ENCODE measurements at places on chromosomes 1 and 21. TPM values are rescaled to one million over a fixed set of nuclear protein-coding genes. Genes with fewer than 3 reads are reported as not detected.

GRCh38 chr1:248758352-248758751, 2.8 kb upstream of the LYPD8 start:
- DNase-seq, result no peak

DNA sequence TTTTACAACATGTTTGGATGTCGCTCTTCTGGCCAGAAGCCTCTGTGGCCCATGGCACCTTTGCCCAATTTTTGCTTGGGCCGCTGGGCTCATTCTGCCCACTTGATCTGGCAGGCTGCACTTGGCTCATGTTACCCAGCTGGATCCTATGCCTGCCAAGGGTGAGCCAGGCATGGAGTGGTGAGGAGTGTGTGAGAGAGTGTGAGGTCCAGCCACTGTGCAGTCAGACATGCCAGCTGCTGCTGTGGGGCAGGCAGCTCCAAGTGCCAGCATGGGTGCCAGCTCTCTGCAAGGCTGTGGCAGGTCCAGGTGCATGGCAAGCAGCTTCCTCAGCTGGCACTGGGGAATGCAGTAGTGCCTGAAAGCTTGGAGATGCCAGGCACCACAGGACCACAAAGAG, 71.0 kb downstream of the EBNA1BP2 start:
- no peak for DNase-seq

Gene AADACL4
- not detected for total RNA-seq

Gene OLIG2
- not detected for total RNA-seq

DNA sequence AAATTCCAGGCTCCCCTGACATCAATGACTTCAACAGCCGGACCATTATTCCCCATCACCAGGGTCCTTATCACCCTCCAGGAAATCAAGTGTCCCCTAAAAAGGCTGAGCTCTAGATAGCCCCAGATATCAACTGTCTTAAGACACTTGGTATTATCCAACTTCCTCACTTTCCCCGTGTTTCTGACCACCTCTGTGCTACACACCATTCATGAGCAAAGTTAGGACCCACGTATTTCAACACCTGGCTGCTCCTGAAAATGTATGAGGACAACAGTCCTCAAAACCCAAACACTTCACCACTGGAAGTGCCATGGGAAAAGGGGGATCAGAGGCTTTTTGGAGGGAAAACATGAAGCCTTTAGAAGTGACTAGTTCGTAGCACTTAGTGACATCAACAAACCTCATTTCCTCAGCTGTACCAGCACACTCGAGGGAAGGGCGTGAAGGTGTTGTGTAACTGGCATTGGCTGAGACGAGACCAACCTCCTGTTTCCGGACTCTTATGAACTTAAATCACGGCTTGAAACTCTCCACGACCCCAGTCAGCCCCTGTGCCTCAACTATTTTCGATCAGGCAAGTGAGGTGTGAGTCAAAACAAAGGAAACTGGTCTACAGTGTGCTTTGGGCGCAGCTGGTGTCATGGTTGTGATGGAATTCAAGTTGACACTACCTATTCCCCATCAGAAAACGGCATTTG, 4.1 kb upstream of the CHD5 start:
- DNase-seq, result no peak

Gene SPATC1L
- 0.26 TPM for total RNA-seq

DNA sequence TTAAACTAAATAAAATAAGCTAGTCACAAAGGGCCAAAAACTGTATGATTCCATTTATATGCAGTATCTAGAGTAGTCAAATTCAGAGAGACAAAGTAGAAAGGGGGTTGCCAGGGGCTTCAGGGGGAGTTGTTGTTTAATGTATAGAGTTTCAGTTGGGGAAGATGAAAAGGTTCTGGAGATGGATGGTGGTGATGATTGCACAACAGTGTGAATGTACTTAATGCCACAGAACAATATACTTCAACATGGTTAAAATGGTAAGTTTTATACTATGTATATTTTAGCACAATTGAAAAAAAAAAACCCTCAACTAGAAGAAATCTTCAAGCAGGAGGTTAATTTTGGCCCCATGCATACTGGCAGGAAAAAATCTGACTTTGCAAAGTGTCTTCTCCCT, 24.3 kb downstream of the VAV3 start:
- DNase-seq, result no peak

Gene ACADM
- 57.2 TPM for total RNA-seq

- DNase-seq, result no peak
These were observed 50.2 kb downstream of the CAPZB start for GRCh38 chr1:19435181-19435580.

- no peak for DNase-seq
These were observed 26.1 kb upstream of the PRSS38 start for GRCh38 chr1:227789084-227790033.

DNA sequence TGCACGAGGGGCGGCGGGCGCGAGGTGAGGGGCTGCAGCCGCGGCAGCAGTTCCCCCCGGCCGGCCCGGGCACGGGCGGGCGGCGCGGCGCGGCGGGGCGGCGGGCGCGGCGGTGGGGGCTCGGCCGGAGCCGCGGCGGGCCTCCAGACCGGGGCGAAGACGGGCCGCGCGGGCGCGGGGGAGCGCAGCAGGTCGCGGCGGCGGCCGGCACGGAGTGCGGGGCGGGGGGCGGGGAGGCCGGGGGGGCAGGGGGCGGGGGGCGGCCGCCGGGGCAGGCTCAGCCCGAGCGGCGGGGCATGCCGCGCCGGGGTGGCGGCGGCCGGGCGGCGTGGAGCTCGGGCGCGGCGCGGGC, 311 bp downstream of the IRF2BP2 start:
- no peak for DNase-seq

Gene NBPF6
- not detected for total RNA-seq

GRCh38 chr21:15408089-15408488, 321.7 kb upstream of the USP25 start:
- DNase-seq, result no peak

- no peak for DNase-seq
These were observed 64.2 kb downstream of the TCP10L start for GRCh38 chr21:32520875-32521735.

DNA sequence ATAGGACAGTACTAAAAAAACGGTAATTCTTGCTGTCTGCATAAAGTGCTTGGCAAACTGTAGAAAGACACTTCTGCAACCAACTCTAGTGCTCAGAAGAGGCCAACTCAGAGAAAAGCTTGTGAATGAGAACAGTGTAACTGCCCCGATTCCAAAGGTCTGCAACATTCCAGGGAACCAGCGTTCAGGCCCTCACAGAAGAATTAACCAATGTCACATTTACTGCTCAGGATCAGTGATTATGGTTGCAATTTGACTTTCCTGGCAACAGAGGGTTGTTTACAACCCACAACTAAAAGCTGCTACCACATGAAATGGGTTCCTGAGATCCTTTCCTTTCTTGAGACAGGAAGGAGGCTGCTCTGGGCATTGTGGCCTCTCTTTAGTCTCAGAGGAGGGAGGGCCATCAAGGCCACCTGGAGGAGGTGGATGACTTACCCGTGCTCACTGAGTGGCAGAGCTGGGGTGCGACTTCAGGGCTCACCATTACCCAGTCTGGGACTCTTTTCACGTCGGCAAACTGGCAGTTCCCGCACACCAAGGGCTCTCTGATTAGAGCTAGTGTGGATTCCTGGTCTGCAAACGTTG, 15.3 kb downstream of the SRSF4 start:
- no peak for DNase-seq

DNA sequence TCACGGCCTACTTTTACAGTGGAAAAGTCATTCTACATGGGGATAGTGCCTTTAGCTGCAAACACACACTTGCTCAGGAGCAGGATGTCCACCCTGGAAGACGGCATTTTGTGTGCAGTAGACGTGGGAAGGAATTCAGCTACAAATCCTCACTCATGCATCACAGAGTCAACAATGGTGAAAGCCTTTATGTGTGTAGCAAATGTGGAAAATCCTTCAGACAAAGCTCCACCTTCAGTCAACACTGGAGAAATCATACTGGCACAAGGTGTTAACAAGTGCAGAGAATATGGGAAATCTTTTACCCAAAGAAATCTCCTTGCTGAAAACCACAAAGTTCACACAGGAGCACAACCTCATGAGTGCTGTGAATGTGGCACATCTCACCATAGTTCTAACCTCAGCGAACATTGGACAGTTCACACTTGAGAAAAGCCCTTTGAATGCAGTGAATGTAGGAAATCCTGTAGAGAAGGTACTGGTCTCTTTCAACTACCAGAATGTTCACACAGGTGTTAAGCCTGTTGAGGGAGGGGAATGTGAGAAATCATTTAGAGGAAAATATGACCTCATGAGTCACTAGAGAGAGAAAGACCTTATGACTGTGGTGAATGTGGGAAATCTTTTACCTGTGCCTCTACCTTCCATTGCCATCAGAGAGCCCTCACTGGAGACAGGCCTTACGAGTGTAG, 101.8 kb downstream of the PTGS2 start:
- no peak for DNase-seq

- DNase-seq, result no peak
These were observed 47.1 kb downstream of the TCP10L start for GRCh38 chr21:32538147-32538792.

Gene SYT2
- 0.03 TPM for total RNA-seq

GRCh38 chr1:110879758-110880606, 7.0 kb downstream of the CD53 start:
- DNase-seq, result no peak

Gene S100A2
- total RNA-seq, result 6.2 TPM

Gene PTPN7
- total RNA-seq, result 0.33 TPM

DNA sequence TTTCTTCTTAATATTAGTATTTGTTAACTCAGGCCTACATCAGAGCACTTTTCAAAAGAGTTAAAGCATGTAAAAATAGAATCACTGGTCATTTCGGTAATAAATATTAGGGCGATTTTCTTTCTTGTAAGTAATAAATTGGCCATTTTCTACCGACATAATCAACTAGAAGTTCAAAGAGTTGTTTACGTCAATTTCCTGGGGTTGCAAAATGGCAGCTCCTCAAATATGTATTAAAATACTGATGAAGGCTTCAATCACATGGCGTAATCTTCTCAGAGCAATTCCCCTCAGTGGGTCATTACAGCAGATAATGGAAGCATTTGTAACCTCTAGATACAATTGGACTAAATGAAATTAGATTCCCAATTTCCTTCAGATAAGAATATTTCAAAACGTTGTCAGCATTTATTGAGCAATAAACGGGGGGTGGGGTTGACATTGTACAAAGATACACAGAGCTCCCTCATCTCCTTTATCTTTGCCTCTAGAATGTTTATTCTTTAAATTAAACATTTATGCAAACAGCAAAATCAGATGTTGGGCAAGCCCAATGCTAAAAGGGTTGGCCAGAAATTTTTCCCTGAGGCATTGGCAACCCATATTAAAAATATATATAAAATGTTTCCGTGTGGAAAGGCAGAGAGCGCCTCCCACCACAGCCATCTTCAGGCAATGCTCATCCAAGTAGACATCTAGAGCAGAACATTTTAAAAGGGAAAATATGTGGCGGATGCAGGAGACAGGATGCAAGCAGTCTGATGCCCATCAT, 240.6 kb downstream of the NCAM2 start:
- DNase-seq, result no peak

DNA sequence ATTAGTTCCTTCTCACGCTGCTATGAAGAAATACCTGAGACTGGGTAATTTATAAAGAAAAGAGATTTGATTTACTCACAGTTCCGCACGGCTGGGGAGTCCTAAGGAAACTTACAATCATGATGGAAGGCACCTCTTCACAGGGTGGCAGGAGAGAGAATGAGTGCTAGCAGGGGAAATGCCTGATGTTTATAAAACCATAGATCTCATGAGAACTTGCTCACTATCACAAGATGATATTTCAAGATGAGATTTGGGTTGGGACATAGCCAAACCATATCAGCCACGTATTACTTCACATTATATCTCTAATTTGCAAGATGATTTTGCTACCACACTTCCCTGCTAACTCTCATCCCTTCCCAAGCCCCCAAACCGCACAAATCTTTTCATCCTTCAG, 9.1 kb downstream of the MNDA start:
- no peak for DNase-seq

Gene BACE2
- 16.3 TPM for total RNA-seq

DNA sequence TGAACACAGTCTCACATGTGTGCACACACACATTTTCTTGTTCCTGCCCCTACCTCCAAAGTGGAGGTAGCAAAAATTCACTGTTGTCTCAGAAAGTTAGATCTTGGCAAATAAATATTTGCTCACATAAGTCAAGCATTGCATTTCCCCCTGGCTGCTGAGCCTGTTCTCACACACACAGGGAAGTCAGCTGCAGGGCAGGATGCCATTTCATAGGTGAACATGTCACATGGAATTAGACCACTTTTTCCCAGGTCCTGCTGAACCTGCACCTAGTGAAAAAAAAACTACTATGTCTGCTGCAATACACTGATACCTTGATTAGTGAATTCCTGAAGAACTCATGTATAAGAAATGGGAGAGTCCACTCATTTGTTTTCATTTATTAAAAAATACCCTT, 5.3 kb upstream of the CD55 start:
- DNase-seq, result no peak

Gene MROH9
- not detected for total RNA-seq

GRCh38 chr1:3304246-3304645, 150.2 kb upstream of the ARHGEF16 start:
- DNase-seq, result no peak

- no peak for DNase-seq
These were observed 32.2 kb downstream of the AIDA start for GRCh38 chr1:222680080-222680479.

- DNase-seq, result no peak
These were observed 9.9 kb upstream of the HSPG2 start for GRCh38 chr1:21946836-21947587.

DNA sequence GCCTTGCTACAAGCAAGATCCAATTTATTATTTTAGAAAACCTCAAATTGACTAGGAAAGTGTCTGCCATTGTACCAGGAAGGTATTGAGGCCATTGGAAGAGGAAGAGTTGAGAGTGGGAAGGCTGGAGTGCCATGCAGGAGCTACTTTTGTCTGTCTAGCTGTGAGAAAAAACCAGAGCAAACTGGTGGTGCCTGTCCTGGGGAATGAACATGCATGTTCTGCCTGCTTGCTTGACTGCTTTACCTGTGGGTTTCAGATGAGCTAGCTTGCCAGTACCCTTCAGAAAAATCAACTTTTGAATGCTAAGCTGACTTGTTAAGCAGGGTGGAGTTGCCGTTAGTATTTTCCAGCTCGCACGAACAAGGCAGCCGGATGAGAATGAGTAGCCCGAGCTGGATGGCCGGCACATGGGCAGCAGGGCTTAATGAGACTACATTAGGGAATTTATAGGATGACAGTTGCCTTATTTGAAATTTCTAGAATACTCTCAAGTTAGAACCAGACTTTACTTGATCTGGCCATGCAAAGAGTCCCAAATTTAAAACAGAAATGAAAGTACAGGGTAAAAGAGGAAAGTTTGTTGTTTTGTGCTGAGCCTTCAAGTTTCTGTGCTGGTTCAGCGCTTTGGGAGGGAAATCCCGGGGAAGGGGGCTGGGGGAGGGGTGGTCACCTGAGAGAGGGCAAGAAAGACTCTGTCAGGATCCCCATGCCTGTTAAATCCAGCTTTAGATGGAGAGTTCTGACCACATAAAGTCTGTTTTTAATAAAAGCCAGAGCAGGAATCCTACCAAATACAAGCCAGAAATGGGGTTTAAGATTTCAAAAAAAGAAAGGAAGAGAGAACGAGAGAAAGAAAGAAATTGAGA, 29.6 kb upstream of the C1orf105 start:
- no peak for DNase-seq

Gene FBXO2
- 131 TPM for total RNA-seq
